ENCODE measurements at places on chromosomes 5 and 9.

GRCh38 chr9:2263665-2264064 is 248.5 kb downstream of the SMARCA2 start:
- no peak for DNase-seq

DNA sequence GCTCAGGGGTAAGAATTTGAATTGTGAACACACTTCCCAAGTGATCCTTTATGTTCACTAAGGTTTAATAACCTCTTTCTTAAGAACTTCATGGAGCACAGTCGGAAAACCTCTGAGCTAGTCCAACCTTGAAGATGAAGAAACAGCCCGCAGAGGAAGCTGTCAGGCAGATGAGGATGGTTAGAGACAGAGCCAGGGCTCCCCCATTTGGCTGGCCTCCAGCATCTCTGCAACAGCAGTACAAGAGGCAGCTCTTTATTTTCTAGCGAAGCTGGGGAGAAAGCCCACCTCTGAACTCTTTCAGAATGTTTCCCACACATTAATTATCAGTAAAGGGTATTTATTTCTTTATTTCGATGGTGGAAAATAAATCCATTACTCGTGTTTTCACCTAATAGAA is 350.8 kb downstream of the DMRT2 start:
- DNase-seq = no peak

- DNase-seq = no peak
Observed at GRCh38 chr9:4370501-4370900, 70.6 kb upstream of the GLIS3 start.

DNA sequence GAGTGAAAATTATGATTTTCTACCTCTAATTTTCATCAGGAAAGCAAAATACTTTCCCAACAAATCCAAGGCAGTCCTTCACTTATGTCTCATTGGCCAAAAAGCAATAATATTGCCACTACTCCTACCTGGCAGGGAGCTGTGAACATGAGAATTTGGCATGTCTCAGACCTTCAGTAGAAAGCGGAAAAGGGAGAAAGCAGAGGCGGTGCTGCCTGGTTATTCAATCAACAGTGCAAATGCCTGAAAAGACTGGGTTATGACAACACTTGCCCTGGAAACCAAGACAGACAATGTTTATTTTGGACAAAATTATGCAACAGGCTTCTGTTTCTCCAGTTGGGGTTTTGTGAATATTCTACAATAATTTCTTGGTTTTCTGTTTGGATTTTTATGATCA is 194.4 kb downstream of the TAF11L14 start:
- no peak for DNase-seq

GRCh38 chr5:174145091-174145490 is 99.6 kb downstream of the NSG2 start:
- no peak for DNase-seq

- DNase-seq = no peak
Observed at GRCh38 chr5:107700481-107700880, 29.7 kb upstream of the EFNA5 start.

DNA sequence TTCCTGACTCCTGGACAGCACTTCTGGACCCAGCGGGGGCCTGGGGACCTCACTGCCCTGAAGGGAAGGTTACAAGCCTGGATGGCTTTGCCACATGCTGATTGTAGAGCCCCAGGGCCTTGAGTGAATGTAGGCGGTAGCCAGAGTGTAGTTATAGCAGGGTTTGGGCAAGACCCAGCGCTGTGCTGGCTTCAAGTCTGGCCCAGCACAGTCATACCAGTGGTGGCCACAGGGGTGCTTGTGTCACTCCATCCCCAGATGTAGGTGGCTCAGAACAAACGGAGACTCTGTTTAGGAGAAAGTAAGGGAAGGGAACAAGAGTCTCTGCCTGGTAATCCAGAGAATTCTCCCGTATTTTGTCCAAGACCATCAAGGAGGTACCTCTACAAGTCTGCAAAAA is 84.6 kb downstream of the STARD4 start:
- DNase-seq = no peak

DNA sequence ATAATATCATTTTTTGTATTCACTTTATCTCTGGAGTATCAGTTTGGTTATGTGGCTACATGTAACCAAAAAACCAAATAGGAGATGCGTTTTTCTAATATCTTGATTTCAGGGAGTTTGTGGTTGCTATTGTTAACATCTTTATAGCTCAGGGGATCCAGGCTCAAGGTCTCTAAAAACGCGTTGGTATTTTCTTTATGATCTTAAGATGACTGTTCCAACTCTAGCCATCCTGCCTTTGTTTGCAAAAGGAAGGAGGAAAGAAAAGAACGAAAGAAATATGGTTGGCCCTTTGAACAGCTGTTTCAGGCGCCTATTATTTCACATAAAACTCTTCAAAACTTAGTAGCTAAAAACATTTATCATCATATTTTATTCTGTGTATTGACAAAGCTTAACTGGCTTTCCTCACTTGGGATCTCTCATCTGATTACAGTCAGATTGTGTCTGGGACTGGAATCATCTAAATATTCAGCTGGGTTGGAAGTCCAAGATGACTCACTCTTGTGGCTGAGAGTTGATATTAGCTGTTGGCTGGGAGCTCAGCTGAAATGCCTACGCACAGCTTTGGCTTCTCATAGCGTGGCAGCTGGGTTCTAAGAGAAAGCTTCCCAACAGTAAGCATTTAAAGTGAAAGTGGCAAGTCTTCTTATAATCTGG is 60.1 kb downstream of the FAM174A start:
- DNase-seq = no peak

- no peak for DNase-seq
Observed at GRCh38 chr5:160800375-160801275, 51.4 kb downstream of the ATP10B start.

- DNase-seq = no peak
Observed at GRCh38 chr9:17422994-17423680, 155.7 kb upstream of the SH3GL2 start.

GRCh38 chr5:98978528-98978927 is 49.7 kb upstream of the CHD1 start:
- DNase-seq = no peak

DNA sequence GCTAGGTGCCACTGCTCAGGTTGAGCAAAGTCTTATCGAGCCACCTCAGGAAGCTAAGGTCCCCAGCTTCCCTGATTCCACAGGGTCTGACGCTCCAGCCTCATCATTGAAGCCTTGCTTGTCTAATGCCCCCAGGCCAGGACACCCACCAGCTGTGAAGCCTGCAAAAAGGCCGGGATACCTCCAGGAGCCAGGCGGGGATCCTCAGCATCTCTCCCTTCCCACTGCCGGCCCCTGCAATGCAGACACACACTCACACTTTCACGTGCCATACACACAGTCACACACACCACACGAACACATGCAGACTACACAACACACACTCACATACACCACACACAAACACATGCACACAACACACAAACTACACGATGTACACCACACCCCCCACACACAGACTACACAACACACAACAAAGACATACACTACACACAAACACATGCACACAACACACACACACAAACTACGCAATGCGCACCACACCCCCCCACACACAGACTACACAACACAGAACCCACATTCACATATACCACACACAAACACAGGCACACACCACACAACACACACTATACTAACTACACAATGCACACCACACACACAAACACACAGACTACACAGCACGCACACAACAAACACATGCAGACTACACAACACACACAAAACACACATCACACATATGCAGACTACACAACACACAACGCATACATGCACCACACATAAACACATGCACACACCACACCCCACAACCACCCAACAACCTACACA is 17.8 kb upstream of the S1PR3 start:
- DNase-seq = no peak

DNA sequence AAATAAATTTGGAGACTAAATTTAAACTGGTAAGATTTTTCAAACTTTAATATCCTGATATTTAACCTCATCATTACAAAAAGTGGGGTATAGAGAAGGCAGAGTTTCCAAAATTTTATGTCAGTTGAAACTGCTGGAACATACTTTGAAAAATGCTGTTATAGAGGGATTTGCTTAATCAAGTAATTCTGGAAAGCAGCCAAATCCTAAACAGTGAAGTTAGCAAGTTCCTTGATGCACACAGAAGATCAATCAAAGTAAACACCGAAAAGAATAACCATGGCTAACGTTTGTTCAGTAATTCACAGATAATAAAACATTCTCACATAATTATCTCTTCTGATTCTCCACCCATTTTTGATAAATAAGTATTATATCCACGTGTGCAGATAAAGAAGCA is 8.1 kb upstream of the PRR16 start:
- no peak for DNase-seq
